ENCODE measurements at places on chromosomes 2 and 18.

GRCh38 chr2:81976998-81977397 is 1672.4 kb upstream of the LRRTM1 start:
- DNase-seq, result no peak

DNA sequence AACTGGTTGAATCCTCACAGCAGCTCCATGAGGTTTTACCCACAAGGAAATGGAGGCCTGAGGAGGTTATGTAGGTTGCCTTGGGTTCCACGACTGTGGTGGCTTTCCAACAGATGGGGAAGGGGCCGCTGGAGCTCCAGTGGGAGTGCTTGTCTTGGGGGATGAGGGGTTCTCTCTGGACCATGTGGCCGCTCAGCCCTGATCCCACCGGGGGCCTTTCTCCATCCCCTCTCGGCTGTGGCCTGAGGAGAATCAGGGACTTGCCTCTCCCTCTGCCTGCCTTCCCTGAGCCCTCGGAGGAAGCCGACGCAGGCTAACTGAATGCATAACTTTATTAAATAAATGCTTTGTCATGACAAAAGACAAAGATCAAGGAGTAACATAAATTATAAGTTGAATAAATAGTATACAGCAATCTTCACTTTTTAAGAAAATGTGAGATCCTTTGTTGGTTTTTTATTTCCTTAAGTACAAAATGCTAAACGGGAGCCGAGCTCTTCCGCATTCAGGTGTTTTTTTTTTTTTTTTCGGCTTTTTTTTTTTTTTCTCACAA is 23.5 kb downstream of the IGFBP5 start:
- DNase-seq, result no peak

DNA sequence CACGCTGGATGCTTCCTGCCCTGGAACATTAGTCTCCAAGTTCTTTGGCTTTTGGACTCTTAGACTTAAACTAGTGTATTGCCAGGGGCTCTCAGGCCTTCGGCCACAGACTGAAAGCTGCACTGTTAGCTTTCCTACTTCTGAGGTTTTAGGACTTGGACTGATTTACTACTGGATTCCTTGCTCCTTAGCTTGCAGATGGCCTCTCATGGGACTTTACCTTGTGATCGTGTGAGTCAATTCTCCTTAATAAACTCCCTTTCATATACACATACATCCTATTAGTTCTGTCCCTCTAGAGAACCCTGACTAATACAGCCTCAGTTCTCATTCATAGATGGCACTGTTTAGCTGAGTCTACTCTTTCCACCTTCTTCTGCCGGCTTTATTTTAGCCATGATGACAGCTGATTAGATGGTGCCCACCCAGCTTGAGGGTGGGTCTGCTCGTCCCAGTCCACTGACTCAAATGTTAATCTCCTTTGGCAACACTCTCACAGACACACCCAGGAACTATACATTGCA is 389.1 kb downstream of the NYAP2 start:
- no peak for DNase-seq

GRCh38 chr2:116877274-116877673 is 937.2 kb upstream of the DDX18 start:
- no peak for DNase-seq

DNA sequence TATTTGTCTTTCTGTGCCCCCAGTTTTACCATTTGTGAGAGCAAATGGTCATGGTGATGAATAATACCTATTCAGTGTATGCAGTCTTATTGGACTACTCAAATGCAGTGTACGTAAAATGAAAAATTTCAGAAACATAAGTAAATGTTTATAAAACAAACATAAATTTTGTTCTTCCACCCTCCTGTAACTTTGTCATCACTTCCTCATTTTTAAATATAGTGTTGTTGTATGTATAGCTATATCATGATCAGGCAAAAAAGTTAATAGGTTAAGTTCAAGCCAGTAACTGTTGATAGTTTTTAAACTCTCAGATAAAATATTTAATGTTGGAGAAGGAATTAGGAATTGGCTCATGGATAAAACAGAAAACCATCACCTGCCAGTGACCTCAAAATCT is 93.2 kb downstream of the KLF7 start:
- DNase-seq, result no peak

GRCh38 chr2:1584051-1584531 is 160.2 kb downstream of the PXDN start:
- no peak for DNase-seq

DNA sequence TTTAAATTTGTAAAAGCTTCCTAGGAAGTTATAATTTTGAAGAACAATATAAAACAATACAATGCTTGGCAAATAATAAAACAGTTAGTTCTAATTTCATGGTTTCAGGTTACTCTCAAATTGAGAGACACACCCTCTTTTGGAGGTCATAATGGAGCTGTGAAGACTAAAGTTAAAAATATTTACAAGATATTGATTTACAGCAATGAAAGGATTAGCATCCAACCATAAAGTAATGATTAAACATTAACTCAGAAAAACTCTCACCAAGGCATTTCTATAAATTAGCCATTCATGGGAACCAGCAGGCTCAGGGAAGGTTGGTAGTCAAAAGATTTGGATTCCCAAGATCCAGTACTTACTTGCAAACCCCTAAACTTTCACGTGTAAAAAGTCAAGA is 6.4 kb downstream of the DPP4 start:
- DNase-seq, result no peak

GRCh38 chr2:128663371-128664050 is 344.8 kb upstream of the HS6ST1 start:
- DNase-seq, result peak; percentile 4

- DNase-seq, result no peak
Observed at GRCh38 chr2:138494265-138494966, 7.2 kb upstream of the SPOPL start.

Data from urothelium cell line (cell line).